ENCODE measurements at places on chromosomes 6 and 20.

DNA sequence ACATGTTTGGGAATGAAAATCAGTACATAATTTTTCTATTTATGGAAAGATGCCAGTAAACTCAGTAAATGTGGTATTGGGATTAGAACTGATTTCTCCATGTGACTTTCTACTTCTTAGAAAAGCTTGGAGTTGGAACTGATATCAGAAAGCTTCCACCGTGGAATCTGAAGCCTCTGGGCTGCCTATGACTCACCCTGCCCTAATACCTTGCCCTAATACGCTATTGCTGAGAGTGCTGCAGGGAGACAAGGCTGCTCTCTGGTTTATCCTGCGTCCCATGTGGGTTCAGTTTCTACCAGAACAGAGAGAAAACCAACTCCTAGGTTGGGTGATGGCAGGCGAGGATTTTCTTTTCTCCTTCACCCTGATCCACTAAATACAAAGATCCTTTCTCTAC lies 3.3 kb upstream of the STMND1 start:
- no peak for DNase-seq

GRCh38 chr6:149211046-149211571 lies 106.4 kb upstream of the TAB2 start:
- no peak for DNase-seq

- no peak for DNase-seq
Observed at GRCh38 chr6:122432816-122433215, 33.4 kb downstream of the HSF2 start.

DNA sequence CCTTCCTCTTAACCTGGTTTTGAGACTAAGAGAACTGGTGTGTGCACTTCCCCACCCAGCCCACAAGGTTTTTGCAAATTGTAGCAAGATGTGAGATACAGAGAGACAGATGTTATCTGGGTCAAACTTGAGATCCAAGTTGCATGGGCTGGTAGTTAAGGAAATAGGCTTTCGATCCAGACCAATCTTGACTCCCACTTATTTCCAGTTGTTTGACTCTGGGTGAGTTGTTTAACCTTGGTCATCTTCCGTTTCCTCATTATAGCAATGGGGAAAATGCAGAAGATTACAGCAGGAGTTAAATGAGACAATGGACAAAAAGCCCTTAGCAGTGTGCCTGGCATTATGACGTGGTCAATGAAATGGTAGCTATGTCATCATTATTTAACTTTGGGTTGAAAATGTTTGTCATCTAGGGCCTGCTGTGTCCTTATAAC lies 1.7 kb downstream of the SNX21 start:
- no peak for DNase-seq

DNA sequence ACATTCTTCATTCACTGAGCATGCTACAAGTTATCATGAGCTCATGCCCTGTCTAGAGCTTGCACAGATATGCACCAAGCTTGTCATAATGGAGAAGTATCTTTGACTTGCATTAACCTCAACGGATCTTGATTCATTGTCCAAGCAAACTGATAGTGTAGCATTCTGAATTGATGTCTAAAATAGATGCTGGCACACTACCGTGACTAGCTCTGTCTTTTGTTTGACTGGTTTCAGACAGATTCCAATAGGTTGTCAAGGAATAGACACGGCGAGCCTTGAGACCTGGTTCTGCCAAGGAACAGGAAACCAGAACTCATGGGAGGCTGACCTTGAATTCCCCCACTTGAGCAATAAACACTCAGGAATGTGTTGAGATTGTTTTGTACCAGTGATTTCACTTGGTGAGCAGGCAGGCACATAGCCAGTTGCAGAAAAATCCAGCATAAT lies 1153.1 kb upstream of the GJE1 start:
- no peak for DNase-seq

- no peak for DNase-seq
Observed at GRCh38 chr6:3011592-3011991, 11.9 kb downstream of the NQO2 start.

GRCh38 chr6:148578837-148579565 lies 167.8 kb upstream of the UST start:
- no peak for DNase-seq

- DNase-seq, result no peak
Observed at GRCh38 chr20:63829945-63830835, 874 bp downstream of the ZBTB46 start.

GRCh38 chr6:117956386-117956785 lies 49.3 kb downstream of the SLC35F1 start:
- no peak for DNase-seq

GRCh38 chr6:123332070-123332469 lies 304.7 kb downstream of the TRDN start:
- no peak for DNase-seq

- no peak for DNase-seq
Observed at GRCh38 chr6:14211562-14211942, 94.0 kb downstream of the CD83 start.

DNA sequence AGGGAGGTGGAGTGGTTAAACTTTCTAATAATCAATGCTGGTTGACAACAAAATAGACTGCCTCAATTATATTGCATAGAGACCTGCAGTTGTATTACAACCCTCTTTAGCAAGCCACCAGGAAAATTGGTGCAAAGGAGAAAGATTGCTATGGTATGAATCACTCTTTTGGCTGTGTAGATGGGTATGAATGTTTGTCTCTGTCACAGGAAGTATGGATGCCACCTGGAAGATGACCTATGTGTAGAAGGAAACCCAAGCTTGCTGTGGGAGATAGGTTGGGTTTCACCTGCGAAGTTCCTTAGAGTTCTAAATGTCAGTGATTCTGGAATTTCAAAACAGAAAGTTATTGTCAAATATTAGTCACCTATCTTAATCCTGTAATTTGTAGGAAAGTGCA lies 134.6 kb downstream of the SOBP start:
- DNase-seq, result no peak

DNA sequence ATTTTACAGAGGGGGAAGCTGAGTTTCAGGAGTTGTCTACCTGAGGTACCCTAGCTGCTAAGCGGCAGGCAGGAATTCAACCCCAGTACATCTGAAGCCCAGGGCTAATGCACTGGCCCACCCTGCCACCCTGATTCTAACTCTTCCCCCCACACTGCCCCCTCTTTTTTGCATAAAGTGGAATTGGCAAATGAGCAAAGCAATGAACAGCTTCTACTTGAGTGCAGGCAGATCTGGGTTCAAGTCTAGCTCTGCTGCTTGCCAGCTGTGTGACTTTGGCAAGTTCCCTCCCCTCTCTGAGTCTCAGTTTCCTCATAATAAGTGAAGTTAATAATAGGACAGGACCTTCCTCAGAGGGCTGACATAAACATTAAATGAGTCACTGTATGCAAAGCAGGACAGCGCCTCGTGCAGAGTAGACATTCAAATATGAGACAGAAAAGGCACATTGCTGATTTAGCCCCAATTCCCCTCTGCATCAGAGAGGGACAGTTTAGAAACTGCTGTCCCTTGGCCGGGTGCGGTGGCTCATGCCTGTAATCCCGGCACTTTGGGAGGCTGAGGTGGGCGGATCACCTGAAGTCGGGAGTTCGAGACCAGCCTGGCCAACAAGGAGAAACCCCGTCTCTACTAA lies 4.7 kb downstream of the ADA start:
- no peak for DNase-seq

DNA sequence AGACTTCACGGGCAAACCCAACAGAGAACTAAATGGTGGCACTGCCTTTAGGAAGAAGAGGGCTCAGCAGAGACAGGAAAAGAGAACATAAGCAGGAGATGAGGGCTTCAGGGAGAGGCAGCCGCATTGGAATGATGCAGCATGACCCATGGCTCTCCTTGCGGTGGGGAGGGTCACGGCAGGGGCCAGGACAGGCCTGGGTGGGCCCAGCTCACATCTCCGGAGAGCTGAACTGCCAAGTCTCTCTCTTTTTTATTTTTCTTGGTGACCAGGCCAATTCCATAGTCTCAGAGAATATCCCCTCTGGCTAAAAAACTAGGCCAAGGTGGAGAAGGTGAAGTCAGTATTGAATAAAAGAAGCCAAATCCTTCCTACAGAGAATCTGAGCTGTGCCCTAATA lies 77.5 kb upstream of the TRAF3IP2 start:
- no peak for DNase-seq

DNA sequence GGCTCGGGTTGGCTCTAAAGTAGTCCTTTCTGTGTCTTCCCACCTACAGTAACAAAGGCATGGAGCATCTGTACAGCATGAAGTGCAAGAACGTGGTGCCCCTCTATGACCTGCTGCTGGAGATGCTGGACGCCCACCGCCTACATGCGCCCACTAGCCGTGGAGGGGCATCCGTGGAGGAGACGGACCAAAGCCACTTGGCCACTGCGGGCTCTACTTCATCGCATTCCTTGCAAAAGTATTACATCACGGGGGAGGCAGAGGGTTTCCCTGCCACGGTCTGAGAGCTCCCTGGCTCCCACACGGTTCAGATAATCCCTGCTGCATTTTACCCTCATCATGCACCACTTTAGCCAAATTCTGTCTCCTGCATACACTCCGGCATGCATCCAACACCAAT lies 291.2 kb downstream of the ESR1 start:
- no peak for DNase-seq

All from effector memory CD8-positive, alpha-beta T cell (primary cell).